Epithelial cell of proximal tubule (primary cell): ENCODE measurements at places on chromosomes 5 and 9.

- no peak for DNase-seq
Observed at GRCh38 chr9:134485653-134486052, 155.9 kb upstream of the COL5A1 start.

- DNase-seq = peak; percentile 36
Observed at GRCh38 chr9:37290940-37291485, 131.5 kb upstream of the GRHPR start.

- DNase-seq = no peak
Observed at GRCh38 chr5:100726116-100726515, 177.0 kb downstream of the ST8SIA4 start.

- no peak for DNase-seq
Observed at GRCh38 chr5:170408226-170408625, 19.1 kb upstream of the KCNMB1 start.

- DNase-seq = peak; percentile 97
Observed at GRCh38 chr5:111563031-111563822, 50.9 kb upstream of the STARD4 start.

- DNase-seq = no peak
Observed at GRCh38 chr9:98597236-98597771, 111.4 kb downstream of the GABBR2 start.

GRCh38 chr5:132100672-132101261 is 27.2 kb downstream of the CSF2 start:
- no peak for DNase-seq

GRCh38 chr5:133777951-133778350 is 165.6 kb upstream of the FSTL4 start:
- DNase-seq = no peak

DNA sequence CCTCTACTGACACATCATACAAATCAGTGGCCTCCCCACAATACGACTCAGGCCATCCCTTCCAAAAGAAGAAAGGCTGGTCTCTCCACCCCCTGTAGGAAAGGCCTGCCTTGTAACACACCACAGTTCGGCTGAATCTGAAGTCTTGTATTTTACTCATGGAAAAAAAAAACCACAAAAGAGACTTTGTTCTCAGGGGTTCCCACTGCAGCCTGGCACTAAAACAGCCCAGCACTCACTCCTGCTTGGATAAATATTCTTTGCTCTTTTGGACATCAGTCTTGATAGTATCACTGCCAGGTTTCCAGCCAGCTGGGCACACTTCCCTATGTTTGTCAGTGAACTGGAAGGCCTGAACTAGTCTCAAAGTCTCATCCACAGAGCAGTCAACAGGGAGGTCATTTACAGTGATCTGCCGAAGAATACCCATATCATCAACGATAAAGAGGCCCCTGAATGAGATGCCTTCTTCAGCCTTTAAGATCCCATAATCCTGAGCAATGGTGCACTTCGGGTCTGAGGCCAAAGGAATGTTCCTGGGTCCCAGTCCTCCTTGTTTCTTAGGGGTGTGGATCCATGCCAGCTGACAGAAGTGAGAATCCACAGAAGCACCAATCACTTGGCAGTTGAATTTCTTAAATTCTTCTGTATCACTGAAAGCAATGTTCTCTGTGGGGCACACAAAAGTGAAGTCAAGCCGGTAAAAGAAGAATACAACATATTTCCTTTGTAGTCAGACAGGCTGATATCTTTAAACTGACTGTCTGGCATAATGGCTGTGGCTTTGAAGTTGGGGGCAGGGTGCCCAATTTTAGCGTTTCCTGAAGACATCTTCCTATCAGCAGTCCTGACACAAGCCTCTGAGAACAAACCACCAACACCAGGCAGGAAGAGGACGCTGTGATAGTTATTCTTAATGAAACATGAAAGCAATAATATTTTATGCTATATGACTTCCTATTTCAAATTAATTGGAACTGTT is 198.1 kb downstream of the LURAP1L start:
- no peak for DNase-seq

DNA sequence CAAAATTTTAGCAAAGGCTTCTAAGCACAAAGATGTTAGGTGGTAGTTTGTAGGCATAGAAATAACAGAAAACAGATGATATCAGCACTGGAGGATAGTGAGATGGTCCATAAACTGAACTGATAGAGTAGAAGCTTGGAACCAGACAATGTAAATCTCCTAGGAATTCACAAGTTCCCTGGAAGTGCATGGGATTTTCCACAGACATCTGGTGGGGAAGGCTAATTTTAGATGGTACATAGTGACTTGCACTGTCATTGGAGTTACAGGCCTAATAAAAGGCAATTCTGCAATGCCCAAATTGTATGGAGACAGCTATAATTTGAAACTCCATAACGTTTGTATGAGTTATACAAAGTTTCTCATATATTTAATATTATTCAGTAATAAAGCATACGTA is 653.0 kb upstream of the MEF2C start:
- no peak for DNase-seq

DNA sequence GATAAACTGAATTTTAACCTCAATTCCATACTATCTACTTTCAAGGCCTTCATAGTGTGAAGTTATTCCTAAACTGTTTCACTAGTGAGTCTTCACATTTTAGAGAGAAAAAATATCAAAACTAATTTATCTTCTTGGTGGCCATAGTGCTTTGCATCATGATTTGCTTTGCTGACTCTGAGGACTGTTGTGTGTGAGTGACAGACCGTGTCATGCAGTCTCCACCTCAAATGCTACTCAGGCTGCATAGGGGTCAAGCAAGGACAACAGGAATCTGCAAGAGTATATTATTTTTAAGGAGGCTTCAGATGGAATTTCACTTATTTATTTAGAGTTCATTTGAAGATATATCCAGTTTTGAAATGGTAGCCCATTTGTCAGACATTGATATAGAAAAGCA is 34.5 kb downstream of the MACIR start:
- no peak for DNase-seq

DNA sequence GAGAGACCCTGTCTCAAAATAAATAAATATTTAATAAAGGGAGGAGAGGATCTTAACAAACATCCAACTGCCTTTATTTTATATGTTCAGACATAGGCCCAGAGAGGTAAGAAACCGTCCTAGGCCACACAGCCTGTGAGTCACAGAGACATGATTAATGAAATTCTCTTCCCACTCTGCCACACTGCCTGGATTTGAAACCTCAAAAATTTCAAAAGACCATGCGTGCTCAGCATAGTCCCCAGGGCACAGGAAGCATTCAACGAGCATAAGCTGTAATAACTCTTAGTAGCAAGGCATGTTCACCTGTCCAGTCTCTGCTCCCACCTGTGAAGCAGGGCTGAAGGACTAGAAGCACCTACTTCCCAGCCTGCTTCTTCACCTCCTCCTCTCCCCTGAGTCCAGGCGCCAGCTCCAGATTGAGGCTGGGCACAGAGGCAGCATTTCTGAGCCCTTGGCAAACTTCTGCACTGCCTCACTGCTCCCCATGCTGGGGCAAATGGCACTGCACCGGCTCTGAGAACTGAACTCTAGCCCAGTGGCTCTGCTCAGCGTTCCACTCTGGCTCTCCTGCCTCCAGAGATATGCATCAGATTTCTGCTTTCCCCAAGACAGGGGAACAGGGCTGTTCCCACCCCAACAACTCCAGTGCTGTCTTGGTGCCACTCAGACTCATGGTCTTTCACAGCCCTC is 1.1 kb downstream of the FAT2 start:
- DNase-seq = no peak

GRCh38 chr9:18385696-18386490 is 88.1 kb upstream of the ADAMTSL1 start:
- DNase-seq = no peak

GRCh38 chr9:120385606-120386389 is 194.2 kb downstream of the CDK5RAP2 start:
- no peak for DNase-seq

DNA sequence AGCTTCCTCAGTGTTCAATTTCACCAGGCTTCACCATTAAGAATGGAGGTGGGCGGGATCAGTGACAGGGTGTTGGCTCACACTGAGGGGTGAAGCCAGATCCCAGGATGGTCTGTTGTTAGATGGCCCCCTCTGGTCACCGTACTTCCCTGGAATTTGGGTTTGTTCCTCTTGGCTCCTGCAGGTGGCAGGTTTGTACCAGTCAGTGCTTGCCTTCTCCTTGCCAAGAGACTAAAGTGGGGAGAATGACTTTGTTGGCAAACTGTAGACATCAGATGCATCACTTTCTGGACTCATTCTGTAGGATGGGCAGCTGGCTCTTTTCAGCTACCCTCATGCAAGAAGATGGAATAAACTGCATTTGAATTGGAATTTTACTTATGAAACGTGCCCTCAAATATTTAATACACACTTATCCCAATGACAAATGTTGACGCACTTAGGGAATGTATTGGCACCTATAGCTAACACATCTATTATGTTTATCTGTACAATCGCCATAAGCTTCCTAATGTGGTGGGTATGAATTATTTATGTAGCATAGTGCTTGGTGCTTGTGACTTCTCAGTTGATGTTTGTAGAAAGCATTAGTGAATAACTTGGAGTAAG is 31.4 kb upstream of the ANKRD55 start:
- DNase-seq = no peak

DNA sequence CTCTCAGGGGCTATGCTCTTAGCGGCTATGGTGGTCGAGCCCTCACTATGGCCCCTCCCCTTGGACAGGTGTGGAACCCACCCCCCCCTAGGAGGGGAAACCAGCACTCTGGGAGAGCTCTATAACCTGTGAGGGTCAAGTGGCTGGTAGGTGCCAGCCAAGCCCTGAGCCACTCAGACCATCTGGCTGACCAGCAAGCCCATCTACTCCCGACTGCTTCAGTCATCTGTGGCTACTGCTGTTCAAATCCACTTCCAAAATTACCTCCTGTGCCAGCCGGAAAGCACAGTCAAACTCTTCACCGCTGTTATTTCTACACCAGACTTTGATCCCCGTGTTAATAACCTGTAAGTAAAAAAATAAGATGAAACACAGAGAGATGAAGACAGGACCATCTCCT is 28.5 kb downstream of the NSUN2 start:
- DNase-seq = no peak

GRCh38 chr9:16385590-16385989 is 484.9 kb downstream of the BNC2 start:
- DNase-seq = no peak

DNA sequence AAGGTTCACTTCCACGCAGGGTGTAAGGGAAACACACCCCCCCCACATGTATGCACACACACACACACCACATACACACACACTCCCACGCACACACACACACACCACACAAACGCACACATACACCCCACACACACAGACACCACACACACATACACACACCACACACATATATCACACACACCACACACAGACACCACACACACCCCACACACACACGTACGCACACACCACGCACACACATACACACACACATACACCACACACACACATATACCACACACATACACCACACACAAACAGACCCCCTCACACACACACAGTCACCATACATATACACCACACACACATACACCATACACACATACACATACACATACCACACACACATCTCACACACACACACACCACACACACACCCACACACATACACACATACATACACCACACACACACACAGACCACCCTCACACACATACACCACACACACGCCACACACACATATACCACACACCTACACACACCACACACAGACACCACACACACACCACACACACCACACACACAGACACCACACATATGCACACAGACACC is 44.3 kb upstream of the NEURL1B start:
- DNase-seq = no peak
